ENCODE measurements at places on chromosomes 12 and 14.
A peak's percentile ranks its signal among the peaks of the same experiment; 100 is the strongest.

- DNase-seq = peak; percentile 26
Measured at GRCh38 chr12:53101931-53102781, 1.1 kb upstream of the SOAT2 start.

- no peak for DNase-seq
Measured at GRCh38 chr12:120119271-120119973, 2.9 kb upstream of the RAB35 start.

DNA sequence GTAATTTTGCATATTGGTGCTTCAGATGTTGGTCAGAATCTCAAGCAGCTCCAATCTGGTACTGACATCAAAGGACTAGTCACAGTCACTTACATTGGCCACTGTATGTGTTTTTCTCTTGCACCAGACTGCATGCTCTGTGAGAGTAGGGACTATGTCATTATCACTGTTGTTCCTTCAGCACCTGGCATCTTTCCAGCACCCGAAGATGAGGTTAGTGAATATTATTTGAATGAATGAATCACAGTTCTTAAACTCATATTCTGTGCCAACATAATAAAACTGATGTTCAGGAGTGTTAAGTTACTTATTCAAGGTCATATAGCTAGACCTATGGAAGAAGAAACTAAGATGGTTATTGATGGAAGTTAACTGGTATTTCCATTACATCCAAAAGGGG lies 204.5 kb upstream of the TBX3 start:
- no peak for DNase-seq

DNA sequence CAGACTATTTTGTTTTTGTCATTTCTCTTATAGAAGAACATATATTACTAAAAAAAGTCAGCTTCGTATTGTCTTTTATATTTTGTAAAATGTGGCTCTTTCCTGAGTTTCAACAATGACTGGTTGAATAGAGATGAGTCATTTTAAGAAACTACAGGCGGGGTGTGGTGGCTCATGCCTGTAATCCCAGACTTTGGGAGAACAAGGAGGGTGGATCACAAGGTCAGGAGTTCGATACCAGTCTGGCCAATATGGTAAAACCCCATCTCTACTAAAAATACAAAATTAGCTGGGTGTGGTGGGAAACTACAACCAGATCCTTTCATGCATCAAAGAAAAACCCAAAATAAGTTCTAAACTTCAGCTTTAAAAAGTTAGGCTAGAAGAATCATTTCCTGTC lies 28.8 kb downstream of the HECTD4 start:
- no peak for DNase-seq

DNA sequence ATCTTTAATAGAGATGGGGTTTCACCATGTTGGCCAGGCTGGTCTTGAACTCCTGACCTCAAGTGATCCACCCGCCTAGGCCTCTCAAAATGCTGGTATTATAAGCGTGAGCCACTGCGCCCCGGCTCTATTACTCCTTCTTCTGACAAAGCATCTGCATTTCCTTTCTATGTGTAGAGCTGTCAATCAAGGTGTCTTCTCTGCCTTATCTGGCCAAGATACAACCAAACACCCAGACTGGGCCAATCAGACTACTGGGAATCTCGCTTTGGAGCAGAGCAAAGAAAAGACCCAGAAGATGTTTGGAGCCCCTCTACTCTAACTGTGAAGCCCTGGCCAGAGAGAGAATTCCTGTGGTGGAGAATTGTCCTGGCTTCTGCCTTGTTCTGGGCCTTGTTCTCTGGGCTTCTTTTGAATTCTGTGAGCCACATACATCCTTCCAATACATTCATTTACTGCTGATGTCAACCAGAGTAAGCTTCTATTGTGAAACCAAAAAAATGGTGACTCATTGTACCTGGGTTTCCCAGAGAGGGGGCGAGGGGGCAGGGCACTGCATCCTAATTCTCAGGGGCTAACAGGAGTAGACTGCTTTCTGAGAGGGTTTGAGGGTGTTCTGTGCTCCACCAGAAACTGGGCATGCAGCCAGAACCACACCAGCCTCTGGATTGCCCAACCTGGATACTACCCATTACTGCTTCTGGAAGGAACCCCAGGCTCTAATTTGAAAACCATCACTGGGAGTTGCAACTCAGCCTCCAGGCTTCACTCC lies 18.8 kb upstream of the FLVCR2 start:
- DNase-seq = no peak
